ENCODE measurements at places on chromosomes 7 and 10.

GRCh38 chr10:130631142-130632096 is 495.2 kb downstream of the GLRX3 start:
- DNase-seq = no peak

DNA sequence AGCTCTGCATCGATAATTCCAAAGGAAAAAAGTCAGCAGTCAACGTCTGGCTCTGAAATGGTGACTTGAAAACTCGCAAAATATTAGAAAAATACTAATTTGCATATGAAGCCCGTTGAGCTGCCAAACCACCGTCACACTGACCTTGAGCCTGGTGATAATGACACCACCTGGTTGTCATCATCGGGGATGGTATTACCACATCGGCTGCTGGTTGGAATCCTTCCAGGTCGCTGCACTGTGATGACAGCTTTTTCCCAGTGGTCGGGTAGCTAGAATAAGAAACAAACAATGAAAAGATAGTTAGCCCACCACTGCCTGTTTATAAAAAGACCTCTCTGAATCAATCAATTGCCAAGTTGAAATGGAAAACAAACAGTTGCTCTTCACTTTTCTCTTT is 41.6 kb downstream of the LAMB1 start:
- DNase-seq = no peak

- DNase-seq = no peak
Observed at GRCh38 chr10:49165259-49165658, 22.9 kb downstream of the TMEM273 start.

GRCh38 chr10:75400771-75401568 is 594 bp downstream of the ZNF503 start:
- DNase-seq = no peak

GRCh38 chr7:27714831-27715444 is 25.0 kb upstream of the TAX1BP1 start:
- no peak for DNase-seq

GRCh38 chr10:7478727-7479457 is 68.1 kb upstream of the SFMBT2 start:
- no peak for DNase-seq

GRCh38 chr7:157670490-157671357 is 333.9 kb downstream of the DNAJB6 start:
- DNase-seq = no peak
